ENCODE measurements at places on chromosomes 1 and 21.

- ATAC-seq, result no peak
Observed at GRCh38 chr21:38433471-38433870, 64.8 kb downstream of the ERG start.

GRCh38 chr1:87404296-87404695, 75.6 kb downstream of the LMO4 start:
- ATAC-seq, result no peak

DNA sequence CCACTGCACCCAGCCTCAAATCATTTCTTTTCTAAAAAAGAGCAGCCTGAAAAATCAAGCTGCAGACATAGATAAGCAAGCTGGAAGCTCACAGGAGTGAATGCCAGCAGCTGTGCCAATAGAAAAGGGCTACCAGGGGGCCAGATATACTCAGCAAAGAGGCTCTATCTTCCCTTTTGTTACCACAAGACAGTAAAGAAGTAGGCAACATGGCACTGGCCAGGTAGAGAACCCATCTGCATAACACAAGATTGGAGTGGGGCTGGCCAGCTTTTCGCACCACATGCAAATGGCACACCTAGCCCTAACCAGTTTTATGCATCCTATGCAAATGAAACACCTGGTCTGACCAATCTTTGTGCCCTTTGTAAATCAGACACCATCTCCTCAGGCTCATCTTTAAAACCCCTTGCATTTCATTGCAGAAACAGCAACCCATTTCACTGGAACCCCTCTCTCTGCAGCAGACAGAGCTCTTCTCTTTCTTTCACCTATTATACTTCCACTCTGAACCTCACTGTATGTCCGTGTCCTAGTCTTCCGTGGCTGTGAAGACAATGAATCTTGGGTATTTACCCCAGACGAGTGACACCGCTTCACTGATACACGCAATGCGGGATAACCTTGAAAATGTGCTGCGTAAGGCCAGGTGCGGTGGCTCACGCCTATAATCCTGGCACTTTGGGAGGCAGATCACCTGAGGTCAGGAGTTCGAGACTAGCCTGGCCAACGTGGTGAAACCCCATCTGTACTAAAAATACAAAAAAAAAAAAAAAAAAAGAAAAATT, 15.1 kb downstream of the CASP9 start:
- no peak for ATAC-seq

DNA sequence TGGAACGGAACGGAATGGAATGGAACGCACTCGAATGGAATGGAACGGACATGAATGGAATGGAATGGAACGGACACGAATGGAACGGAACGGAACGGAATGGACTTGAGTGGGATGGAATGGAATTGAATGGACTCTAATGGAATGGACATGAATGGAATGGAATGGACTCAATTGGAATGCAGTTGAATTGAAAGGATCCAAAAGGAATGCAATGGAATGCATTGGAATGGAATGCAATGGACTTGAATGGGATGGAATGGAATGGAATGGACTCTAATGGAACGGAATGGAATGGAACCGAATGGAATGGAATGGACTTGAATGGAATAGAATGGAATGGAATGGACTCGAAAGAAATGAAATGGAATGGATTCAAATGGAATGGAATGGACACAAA, 102.4 kb upstream of the OR4F16 start:
- no peak for ATAC-seq

DNA sequence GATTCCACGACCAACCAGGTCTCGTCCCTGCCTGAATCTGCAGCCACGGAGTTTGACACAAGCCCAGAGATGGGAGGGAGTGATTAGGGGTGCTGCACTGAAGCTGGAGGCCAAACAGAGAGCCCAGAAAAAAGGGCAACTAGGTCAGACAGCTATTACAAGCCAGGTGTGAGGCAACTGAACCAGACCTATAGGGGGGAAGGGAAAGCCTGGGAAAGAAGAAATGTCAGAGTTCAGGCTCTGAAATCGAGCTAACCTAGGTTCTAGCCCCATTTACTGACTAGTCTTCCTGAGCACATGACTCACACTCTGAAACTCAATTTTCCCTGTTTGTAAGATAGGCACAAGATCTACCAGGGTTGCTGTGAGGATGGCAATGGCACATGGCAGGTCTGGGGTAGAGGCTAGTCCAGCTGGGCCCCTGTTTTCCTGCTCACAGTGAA, 1.7 kb downstream of the DHCR24 start:
- no peak for ATAC-seq

GRCh38 chr21:36735724-36736320, 36.9 kb downstream of the SIM2 start:
- ATAC-seq, result no peak

- ATAC-seq, result no peak
Observed at GRCh38 chr21:41865002-41865777, 14.0 kb downstream of the PRDM15 start.

GRCh38 chr1:178344513-178345091, 152.2 kb downstream of the CLEC20A start:
- peak; percentile 63 for ATAC-seq

GRCh38 chr1:43861337-43861736, 72.3 kb upstream of the ARTN start:
- no peak for ATAC-seq

DNA sequence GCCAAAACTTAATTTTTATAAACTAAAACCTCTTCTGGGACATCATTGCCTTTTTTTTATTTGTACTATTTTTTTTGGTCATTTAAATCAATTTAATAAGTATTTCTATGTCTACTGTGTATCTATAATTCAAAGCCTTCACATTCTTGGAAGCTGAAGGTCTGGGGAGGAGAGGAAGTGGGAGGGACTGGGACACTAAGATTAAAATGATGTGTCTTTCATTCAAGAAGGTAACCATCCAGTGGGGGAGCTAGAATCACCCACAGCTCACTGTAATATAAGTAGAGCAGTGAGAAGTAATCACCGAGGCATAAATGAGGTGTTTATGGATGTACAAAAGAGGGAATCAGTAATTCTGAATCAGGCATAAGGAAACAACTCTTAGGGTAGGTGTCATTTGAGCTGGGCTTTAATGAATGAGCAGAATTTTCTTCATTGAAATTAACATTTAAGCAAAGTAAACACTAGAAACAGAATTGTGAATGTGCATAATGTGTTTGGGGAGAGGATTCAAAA, 52.8 kb downstream of the PTGER3 start:
- no peak for ATAC-seq

DNA sequence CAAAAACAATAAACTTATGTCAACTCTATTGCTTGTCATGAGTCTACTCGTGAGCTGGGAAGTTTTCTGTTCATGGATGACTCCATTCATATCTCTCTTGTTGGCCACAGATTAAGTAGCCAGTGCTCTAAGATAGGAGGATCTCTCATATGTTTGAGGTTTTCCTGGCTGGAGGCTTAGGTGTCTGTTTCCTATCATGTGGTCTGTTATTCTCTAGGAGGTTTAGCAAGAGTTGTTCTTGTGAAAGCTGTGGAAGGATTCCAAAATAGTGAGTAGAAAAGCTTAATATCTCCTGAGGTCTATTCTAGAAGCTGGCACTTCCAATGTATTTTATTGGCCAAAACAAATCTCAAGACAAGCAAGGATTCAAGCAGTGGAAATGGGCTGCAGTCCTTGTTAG, 5.8 kb upstream of the KRTAP20-2 start:
- ATAC-seq, result no peak

GRCh38 chr21:25515484-25516405, 91.5 kb downstream of the MRPL39 start:
- ATAC-seq, result no peak

DNA sequence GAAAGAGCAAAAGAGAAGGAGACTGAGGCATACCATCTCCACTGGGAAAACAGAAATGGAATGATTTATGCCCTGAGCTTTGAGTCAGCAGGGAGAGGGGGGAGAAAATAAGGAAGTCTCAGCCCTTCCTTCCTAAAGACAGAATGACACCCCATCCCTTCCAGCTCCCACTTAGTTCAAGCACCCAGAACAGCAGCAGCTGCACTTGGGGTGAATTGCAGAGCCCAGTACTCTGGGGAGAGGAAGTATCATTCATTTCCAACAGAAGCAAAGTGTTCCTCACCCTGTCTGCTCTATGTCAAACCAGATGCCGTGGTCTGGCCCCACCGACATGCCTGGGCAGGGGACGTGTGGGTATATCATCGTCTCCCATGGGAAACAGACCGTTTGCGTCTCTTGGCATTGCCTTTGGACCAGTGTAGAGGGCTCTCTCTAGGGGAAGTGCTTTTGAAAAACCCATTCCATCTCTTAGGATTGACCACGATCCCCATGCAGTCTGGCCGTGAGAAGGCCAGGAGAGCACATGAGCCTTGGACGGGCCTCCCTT, 1.1 kb upstream of the KCNJ15 start:
- no peak for ATAC-seq

- ATAC-seq, result no peak
Observed at GRCh38 chr21:40489001-40489400, 358.0 kb downstream of the DSCAM start.

DNA sequence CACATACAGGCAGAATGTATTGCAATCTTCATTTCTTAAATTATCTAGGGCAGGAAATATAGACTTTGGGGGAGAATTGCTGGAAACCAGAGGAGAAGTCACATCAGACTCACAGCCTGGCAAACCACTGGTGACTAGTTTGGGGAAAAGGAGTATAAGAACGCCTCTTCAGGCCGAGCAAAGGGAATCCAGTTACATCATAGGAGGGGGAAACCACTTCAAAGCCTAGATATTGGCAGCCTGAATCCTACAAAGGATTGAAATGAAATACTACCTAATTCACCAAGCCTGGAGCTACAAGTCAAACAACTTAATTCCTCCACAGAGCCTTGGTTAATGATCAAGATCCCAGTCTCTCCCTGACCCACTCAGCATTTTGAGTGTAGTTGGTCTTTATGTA, 121.7 kb downstream of the SLC30A10 start:
- no peak for ATAC-seq

- ATAC-seq, result no peak
Observed at GRCh38 chr1:39643705-39644104, 4.3 kb upstream of the HEYL start.

DNA sequence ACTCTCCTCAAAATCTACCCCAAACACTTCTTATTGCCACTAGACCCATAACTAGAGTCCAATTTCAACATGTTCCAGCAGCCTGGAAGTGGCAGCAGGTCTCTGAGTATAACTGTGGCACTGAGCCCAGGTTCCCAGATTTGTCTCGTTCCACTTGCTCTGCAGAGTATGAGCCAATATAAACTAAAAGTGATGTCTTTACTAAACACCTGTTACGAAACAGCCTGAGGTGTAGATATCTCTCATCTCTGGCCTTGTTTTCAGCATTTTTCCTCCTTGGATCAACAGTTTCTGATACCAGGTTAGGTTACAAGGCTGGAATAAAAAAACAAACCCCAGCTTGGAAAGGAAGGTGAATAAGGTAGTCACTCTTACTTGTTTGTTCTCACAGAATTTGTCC, 25.2 kb upstream of the PRDX6 start:
- peak; percentile 97 for ATAC-seq

GRCh38 chr1:243801378-243801777, 48.7 kb downstream of the AKT3 start:
- no peak for ATAC-seq

GRCh38 chr1:65360648-65361047, 51.3 kb downstream of the DNAJC6 start:
- no peak for ATAC-seq

DNA sequence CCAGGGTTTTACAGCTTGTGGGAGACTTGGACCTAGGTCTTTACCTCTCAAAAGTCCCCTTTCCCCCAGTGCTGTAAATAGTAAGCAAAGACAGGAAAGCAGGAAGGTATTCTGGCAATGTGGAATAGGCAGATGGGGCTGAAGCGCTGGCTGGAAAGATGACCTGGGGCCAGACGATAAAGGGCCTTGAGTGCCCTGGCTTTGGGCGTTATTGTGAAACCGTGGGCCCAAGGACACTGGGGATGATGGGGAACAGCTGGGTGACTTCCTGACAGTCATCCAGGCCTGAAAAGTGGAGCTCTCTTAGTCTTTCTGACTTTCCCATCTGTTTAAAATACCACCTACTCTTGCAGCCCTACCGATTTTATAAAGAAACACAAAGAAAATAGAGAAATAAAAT, 16.3 kb downstream of the URB2 start:
- no peak for ATAC-seq

- ATAC-seq, result no peak
Observed at GRCh38 chr1:8086055-8086454, 59.9 kb upstream of the ERRFI1 start.

GRCh38 chr1:217117973-217118465, 394.8 kb upstream of the ESRRG start:
- no peak for ATAC-seq

All from gastroesophageal sphincter (tissue), 4 donors.